NCI-H1417 treated with DMSO at 0.1 percent for 48 hours (cell line): ENCODE measurements at places on chromosomes 3 and 15.

GRCh38 chr15:90701048-90701447 is 16.1 kb upstream of the BLM start:
- DNase-seq: no peak

- DNase-seq: no peak
Observed at GRCh38 chr3:46862369-46863025, 747 bp downstream of the MYL3 start.

- no peak for DNase-seq
Observed at GRCh38 chr3:151169262-151169947, 33.6 kb downstream of the GPR171 start.

DNA sequence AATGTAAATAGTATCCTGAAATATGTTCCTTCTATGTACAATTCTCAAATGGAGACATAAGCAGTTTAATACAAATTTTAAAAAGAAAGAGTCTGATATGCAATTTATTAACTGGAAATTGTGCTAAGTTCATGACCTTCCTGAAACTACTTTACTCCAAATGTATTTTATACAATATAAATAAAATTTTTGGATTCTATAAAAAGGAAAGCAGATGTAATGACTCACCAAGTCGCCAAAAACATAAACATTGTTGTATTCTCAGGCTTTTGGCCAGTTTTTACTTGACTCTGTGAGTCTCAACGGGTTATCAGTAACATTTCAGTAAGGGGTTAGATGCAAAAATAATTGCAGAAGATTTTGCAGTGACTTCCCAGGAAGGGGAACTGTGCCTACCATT is 948.2 kb downstream of the EPHA3 start:
- DNase-seq: no peak

DNA sequence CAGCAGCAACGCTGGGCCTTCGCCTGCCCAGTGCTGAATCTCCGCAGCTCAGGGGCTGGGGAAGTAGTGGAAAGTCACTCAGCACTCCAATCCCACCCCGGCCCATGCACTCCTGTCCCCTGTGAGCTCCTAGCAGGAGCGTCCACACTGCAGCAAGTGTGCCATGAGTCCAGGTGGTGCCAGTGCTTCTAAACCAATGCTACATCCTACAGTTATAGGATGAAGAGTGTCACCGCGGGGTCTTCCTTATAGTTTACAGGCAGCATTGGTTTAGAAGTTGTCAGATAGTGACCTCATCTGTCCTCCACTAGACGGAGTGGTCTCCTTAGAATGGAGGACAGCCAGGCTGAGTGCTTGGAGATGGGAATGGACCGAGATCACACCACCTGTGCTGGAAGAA is 221.4 kb downstream of the GABRB3 start:
- no peak for DNase-seq

- DNase-seq: no peak
Observed at GRCh38 chr3:14634763-14635400, 16.7 kb upstream of the CCDC174 start.

GRCh38 chr3:17473761-17474160 is 268.7 kb downstream of the TBC1D5 start:
- DNase-seq: no peak

DNA sequence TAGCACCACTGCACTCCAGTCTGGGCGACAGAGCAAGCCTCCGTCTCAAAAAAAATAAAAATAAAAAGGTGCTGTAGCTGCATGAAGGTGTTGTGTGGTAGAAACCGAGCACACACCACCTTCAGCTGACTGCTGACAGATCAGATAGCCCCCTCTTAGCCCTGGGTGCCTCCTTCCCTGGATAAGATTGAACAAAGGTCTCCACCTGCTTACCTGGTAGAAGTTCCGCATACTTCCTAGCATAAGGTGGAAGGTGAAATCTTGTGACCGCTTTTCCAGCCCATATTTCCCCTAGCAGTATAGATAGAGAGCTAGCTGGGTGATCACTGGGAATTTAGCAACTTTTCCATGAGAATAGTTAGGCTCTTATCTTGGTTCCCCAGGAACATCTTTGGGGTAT is 18.7 kb upstream of the NEO1 start:
- DNase-seq: no peak

DNA sequence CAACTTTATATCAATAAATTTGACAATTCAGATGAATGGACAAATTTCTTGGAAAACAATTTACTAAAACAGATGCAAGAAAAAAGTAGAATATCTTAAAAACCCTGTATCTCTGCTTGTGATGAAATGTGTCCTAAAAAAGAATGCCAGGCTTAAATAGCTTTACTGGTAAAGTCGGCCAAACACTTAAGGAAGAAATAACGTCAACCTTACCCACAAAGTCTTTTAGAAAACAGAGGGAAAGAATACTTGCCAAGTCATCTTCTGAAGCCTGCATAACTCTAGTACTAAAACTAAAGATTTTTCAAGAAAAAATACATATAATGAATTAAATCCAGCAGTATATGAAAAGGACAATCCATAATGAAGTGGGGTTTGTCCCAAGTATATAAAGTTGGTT is 111.1 kb downstream of the RASA2 start:
- DNase-seq: no peak

DNA sequence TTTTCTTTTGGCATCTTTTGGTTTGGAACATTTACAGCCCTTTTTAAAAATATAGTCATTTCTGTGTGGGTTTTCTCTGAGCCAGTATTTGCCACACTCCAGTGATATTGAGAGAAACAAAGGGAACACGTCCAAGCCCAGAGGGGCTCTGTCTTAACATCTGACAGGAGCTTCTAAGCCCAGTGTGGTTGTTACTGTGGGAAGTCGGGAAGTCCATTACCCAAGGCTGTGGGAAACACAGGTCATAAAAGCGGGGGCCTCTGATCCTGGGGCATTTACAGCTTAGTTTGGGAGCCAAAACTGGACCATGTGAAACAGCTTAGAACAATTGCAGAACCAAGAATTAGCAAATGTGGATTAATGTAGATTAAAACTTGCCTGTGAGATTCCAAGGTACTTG is 123.0 kb downstream of the PTPRG start:
- DNase-seq: no peak

GRCh38 chr3:130263708-130264107 is 81.8 kb upstream of the COL6A5 start:
- DNase-seq: no peak

DNA sequence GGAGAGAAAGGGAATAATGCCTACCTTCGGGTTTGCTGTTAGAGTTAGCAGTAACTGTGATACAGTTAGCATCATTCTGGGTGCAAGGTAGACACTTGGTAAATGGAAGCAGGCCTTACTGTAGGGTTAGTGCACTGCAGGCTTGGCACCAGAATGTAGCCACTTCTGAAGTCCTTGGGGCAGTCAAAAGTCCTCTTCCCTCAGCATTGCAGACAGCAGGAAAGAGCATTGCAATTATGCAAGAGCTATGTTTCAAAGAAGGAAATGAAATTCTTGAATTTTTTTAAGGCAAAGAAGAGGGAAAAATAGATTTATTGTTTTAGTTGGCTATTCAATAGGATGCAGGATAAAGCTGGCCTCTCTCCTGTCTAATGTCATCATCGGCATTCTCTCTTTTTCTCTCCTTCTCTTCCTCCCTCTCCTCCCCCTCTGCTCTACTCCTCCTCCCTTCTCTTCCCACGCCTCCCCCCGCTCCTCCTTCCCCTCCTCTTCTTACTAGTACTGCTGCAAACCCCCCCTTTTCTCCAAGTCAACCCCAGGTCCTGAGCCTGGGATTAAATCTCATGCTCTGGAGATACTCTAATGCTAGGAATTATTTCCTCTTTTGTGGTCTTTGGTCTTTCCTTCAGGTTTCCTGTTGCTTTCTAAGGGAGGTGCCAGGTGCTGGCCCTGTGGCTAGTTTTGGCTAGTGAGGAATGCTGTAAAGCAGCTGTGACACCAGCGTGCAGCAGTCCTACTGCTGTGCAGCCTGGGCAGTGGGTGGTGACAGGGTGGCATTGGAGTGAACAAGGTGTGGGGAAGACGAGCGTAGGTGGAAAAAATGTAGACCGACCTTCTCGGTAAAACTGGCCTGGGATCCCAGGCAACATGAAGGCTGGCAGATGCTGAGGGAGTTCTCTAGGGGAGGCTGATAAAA is 21.7 kb downstream of the EEFSEC start:
- DNase-seq: no peak

- no peak for DNase-seq
Observed at GRCh38 chr3:60269829-60270266, 981.4 kb downstream of the FHIT start.
